ENCODE measurements at places on chromosomes 6 and 20. TPM values are rescaled to one million over a fixed set of nuclear protein-coding genes. Genes with fewer than 3 reads are reported as not detected.

Gene GJA10
- 0.25 TPM for total RNA-seq

Gene NELFE
- 60.9 TPM for total RNA-seq

Gene OR2J1
- total RNA-seq, result not detected

Gene HLA-DPB1
- 19.0 TPM for total RNA-seq

Gene RIMS4
- not detected for total RNA-seq

Gene OOEP
- total RNA-seq, result 0.24 TPM

Gene AKAP7
- total RNA-seq, result 9.6 TPM

Gene CFB
- total RNA-seq, result not detected

Gene ESR1
- 5.7 TPM for total RNA-seq

Gene FAM209B
- total RNA-seq, result 1.1 TPM

Gene NHSL1
- 0.29 TPM for total RNA-seq

Gene DEFB124
- total RNA-seq, result not detected

Gene STX7
- 18.8 TPM for total RNA-seq

Gene PRRT1
- 0.35 TPM for total RNA-seq

Gene LSM2
- total RNA-seq, result 72.5 TPM

Gene MDFI
- not detected for total RNA-seq

Gene TFAP2D
- total RNA-seq, result not detected

Gene CTCFL
- not detected for total RNA-seq

Gene HSF2
- 13.8 TPM for total RNA-seq

Gene EEF1A2
- total RNA-seq, result 0.19 TPM

Gene IMPG1
- total RNA-seq, result not detected

Gene KCNK15
- not detected for total RNA-seq

Gene PKIB
- total RNA-seq, result 0.28 TPM

Gene LAMP5
- total RNA-seq, result not detected

Gene FGD2
- total RNA-seq, result 0.86 TPM

Gene FUT9
- total RNA-seq, result not detected

Gene BEND6
- not detected for total RNA-seq

Gene SGK2
- total RNA-seq, result 0.28 TPM

Gene EBF4
- total RNA-seq, result 2.0 TPM

Gene CAP2
- total RNA-seq, result not detected

Gene GMPR
- total RNA-seq, result 0.55 TPM

Gene MAPK13
- total RNA-seq, result 46.9 TPM

Gene CCM2L
- not detected for total RNA-seq

Gene WFDC2
- total RNA-seq, result not detected

Gene NEU1
- total RNA-seq, result 23.7 TPM

Gene DOK5
- total RNA-seq, result 0.41 TPM

Gene MOXD1
- total RNA-seq, result not detected

Gene PLN
- total RNA-seq, result not detected

Gene PSORS1C2
- total RNA-seq, result not detected

Gene MLIP
- not detected for total RNA-seq

Gene PRKN
- 0.25 TPM for total RNA-seq

Gene NOX3
- total RNA-seq, result not detected

Gene PTCRA
- total RNA-seq, result not detected

Gene STMN3
- total RNA-seq, result 49.7 TPM

Gene CASP8AP2
- total RNA-seq, result 42.3 TPM

Gene GSTA2
- total RNA-seq, result not detected

Gene OLIG3
- not detected for total RNA-seq

Gene INSM1
- not detected for total RNA-seq

Gene BTN1A1
- not detected for total RNA-seq

Gene GLP1R
- total RNA-seq, result not detected

Gene TMC2
- total RNA-seq, result not detected

Gene PNPLA1
- not detected for total RNA-seq

Gene ELMO2
- 70.1 TPM for total RNA-seq

Gene MKKS
- total RNA-seq, result 10.1 TPM

Gene SLC12A5
- 0.88 TPM for total RNA-seq

Gene EYA2
- not detected for total RNA-seq

Gene ADGRF1
- not detected for total RNA-seq
